ENCODE measurements at places on chromosomes 3 and 15.

- H3K27me3 ChIP-seq: no peaks in the 10 kb centered on the region
- DNase-seq: no peak
- H3K36me3 ChIP-seq: no peaks in the 10 kb centered on the region
- peaks cover 61% of the 10 kb centered on the region for H3K4me1 ChIP-seq
- peak overlapping the region; percentile 92 for H3K27ac ChIP-seq
- no peak overlapping the region for H3K4me3 ChIP-seq
Measured at GRCh38 chr3:150372320-150372719, 35.8 kb upstream of the TSC22D2 start.

GRCh38 chr3:30286007-30286669 lies 320.3 kb upstream of the TGFBR2 start:
- no peak overlapping the region for H3K4me3 ChIP-seq
- DNase-seq: no peak
- peaks cover 8% of the 10 kb centered on the region for H3K4me1 ChIP-seq
- H3K36me3 ChIP-seq: no peaks in the 10 kb centered on the region
- no peaks in the 10 kb centered on the region for H3K27me3 ChIP-seq

GRCh38 chr3:11658180-11658579 lies 14.5 kb upstream of the VGLL4 start:
- no peaks in the 10 kb centered on the region for H3K27me3 ChIP-seq
- peaks cover 8% of the 10 kb centered on the region for H3K4me1 ChIP-seq
- H3K27ac ChIP-seq: no peak overlapping the region
- no peak for DNase-seq
- H3K36me3 ChIP-seq: peaks cover 4% of the 10 kb centered on the region

DNA sequence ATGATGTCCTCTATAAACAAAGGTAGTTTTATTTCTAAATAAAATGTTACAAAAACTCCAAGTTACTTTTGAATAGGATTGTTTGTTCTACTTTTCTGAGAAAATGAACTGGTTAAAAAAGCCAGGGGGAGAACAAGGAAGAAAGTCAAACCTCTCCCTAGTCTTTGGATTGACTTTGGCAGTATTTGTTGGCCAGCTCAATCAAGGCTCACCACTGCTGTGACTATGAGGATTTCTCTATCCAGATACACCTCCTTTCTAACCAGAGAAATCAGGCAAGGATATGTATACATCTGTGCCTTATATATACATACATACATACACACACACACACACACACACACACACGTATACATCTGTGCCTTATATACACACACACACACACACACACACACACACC lies 107.8 kb downstream of the FEZF2 start:
- no peak overlapping the region for H3K4me3 ChIP-seq
- H3K36me3 ChIP-seq: peaks cover 11% of the 10 kb centered on the region
- H3K4me1 ChIP-seq: peaks cover 14% of the 10 kb centered on the region
- DNase-seq: no peak
- no peak overlapping the region for H3K27ac ChIP-seq

- no peak overlapping the region for H3K27ac ChIP-seq
- H3K36me3 ChIP-seq: no peaks in the 10 kb centered on the region
- no peak for DNase-seq
- H3K4me3 ChIP-seq: no peak overlapping the region
- peaks cover 19% of the 10 kb centered on the region for H3K4me1 ChIP-seq
- no peaks in the 10 kb centered on the region for H3K27me3 ChIP-seq
Measured at GRCh38 chr3:148954981-148955380, 36.4 kb upstream of the GYG1 start.

GRCh38 chr3:42224658-42225421 lies 41.1 kb downstream of the CCK start:
- H3K36me3 ChIP-seq: peaks cover 22% of the 10 kb centered on the region
- H3K27ac ChIP-seq: peak overlapping the region; percentile 66
- H3K4me3 ChIP-seq: no peak overlapping the region
- no peaks in the 10 kb centered on the region for H3K27me3 ChIP-seq
- peaks cover 3% of the 10 kb centered on the region for H3K4me1 ChIP-seq
- no peak for DNase-seq

- no peak overlapping the region for H3K4me3 ChIP-seq
- DNase-seq: no peak
- peak overlapping the region; percentile 43 for H3K27ac ChIP-seq
- H3K4me1 ChIP-seq: peaks cover 32% of the 10 kb centered on the region
- H3K36me3 ChIP-seq: no peaks in the 10 kb centered on the region
Measured at GRCh38 chr3:56125358-56126005, 342.8 kb downstream of the ERC2 start.

DNA sequence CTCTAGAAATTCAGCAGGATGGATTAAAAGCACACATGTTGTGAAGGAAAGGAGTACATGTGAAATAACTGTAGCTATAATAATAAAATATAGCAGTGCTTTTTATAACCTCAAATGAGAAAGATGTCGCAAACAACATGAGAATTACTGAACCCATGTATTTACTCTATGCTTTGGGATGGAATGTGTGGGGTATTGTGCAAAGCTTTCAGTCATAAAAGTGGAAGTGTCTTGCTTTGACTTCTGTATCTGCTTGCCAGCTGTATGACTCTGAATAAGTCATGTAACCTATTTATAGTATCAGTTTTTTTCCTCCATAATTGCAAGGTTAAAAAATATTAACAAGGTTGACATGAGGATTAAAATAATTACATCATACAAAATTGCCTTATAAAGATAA lies 519.3 kb upstream of the CADM2 start:
- no peak overlapping the region for H3K27ac ChIP-seq
- DNase-seq: no peak
- H3K27me3 ChIP-seq: no peaks in the 10 kb centered on the region
- H3K36me3 ChIP-seq: no peaks in the 10 kb centered on the region

All from mesothelial cell of epicardium (in vitro differentiated cells).